ENCODE measurements at places on chromosomes 2 and 18. TPM values are rescaled to one million over a fixed set of nuclear protein-coding genes. Genes with fewer than 3 reads are reported as not detected.

The ETAA1 gene
- 9.6 TPM for total RNA-seq

The EFHD1 gene
- not detected for total RNA-seq

The FEV gene
- not detected for total RNA-seq

The ASPRV1 gene
- 0.81 TPM for total RNA-seq

The PJVK gene
- total RNA-seq, result 3.8 TPM

DNA sequence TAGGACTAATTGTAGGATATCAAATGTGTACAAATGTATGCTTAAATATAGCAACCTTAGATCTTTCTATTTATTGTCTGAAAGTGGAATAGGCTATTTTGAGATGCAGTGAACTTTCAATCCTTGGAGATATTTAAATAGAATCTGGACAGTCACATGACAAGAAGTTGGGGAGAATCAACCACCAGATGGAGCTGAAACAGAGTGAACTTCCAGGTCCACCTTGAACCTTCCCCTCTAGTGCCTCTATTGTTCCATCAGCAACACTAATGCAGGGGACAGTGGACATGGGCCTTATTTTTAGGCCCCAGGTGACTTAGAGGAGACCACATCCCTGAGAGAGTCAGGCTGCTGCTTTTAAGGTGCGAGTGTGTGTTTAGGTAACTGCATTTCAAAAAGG, 37.0 kb upstream of the CRIM1 start:
- no peaks in the 10 kb centered on the region for H3K36me3 ChIP-seq
- DNase-seq, result no peak
- no peaks in the 10 kb centered on the region for H3K27me3 ChIP-seq
- H3K27ac ChIP-seq, result no peak overlapping the region
- no peaks in the 10 kb centered on the region for H3K4me1 ChIP-seq

GRCh38 chr2:233816334-233816733, 38.0 kb downstream of the HJURP start:
- DNase-seq, result no peak
- no peak overlapping the region for H3K4me3 ChIP-seq
- H3K36me3 ChIP-seq, result no peaks in the 10 kb centered on the region

DNA sequence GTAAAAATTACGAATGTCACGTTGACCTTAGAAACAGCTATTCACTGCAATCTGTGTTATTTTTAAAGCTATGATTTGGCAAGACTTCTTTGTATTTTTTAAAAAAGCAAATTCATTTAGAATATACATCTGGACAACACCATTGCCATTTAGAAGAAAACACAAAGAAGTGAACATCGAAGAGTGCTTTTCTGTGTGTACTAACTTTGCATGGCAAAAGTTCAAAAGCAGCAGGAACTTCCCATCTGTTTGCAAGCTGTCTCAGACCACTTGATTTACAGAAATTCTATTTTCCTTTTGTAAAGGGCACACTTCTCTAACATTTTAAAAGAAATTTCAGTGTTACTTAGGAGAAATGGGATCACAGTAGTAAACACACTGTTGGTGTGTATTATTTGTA, 145.9 kb downstream of the CALCRL start:
- no peaks in the 10 kb centered on the region for H3K36me3 ChIP-seq
- no peaks in the 10 kb centered on the region for H3K4me1 ChIP-seq
- H3K27me3 ChIP-seq, result no peaks in the 10 kb centered on the region
- DNase-seq, result no peak
- no peak overlapping the region for H3K4me3 ChIP-seq

GRCh38 chr2:42446503-42447271, 47.1 kb downstream of the KCNG3 start:
- no peaks in the 10 kb centered on the region for H3K36me3 ChIP-seq
- H3K27ac ChIP-seq, result no peak overlapping the region
- DNase-seq, result no peak
- no peak overlapping the region for H3K4me3 ChIP-seq
- H3K4me1 ChIP-seq, result no peaks in the 10 kb centered on the region
- H3K27me3 ChIP-seq, result no peaks in the 10 kb centered on the region

DNA sequence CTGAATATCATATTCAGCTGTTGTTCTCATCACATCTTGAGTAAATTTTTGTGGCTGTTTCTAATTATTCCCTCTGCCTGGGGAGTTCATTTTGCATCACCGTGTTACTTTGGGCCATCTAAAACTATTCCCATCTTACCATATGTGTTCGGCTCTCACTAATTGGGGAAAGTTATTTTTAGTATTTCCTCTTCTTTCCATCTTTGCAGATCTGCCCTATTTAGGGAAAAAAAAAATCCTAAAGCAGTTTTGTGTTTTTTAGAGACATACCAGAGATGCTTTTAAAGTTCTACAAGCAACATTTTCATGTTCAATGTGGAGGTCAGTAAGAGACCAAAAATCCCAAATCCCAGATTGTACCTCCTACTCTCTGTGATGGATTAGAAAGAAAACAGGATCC, 111.3 kb upstream of the NDUFV2 start:
- no peak overlapping the region for H3K4me3 ChIP-seq
- H3K36me3 ChIP-seq, result no peaks in the 10 kb centered on the region
- no peaks in the 10 kb centered on the region for H3K27me3 ChIP-seq
- H3K4me1 ChIP-seq, result no peaks in the 10 kb centered on the region
- no peak overlapping the region for H3K27ac ChIP-seq
- DNase-seq, result no peak

GRCh38 chr2:135762530-135762929, 20.9 kb downstream of the UBXN4 start:
- H3K4me1 ChIP-seq, result no peaks in the 10 kb centered on the region
- H3K27ac ChIP-seq, result no peak overlapping the region
- H3K4me3 ChIP-seq, result no peak overlapping the region
- no peaks in the 10 kb centered on the region for H3K27me3 ChIP-seq
- no peak for DNase-seq
- H3K36me3 ChIP-seq, result peaks cover 85% of the 10 kb centered on the region

GRCh38 chr18:26901020-26901419, 35.5 kb upstream of the AQP4 start:
- no peaks in the 10 kb centered on the region for H3K4me1 ChIP-seq
- H3K27ac ChIP-seq, result no peak overlapping the region
- DNase-seq, result no peak
- H3K4me3 ChIP-seq, result no peak overlapping the region

DNA sequence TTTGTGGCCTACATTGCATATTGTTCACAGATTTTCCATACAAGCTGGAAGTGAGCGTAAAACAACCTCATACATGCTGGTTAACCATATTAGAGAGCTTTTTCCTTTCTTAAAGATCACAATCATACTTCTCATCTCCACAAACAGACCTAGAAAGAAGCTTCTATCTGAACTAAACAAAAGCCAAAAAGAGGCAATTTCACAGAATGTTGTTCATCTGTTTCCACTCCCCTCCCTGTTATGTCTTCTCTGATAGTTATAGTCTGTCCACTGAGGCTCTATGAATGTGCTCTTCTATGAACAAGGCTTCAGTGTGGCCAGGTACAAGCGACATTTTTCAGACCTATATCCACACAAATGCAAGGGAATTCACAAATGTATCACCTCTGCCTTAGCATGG, 63.4 kb downstream of the LDAH start:
- no peak for DNase-seq
- no peaks in the 10 kb centered on the region for H3K4me1 ChIP-seq
- H3K4me3 ChIP-seq, result no peak overlapping the region
- H3K27me3 ChIP-seq, result no peaks in the 10 kb centered on the region
- H3K27ac ChIP-seq, result no peak overlapping the region

DNA sequence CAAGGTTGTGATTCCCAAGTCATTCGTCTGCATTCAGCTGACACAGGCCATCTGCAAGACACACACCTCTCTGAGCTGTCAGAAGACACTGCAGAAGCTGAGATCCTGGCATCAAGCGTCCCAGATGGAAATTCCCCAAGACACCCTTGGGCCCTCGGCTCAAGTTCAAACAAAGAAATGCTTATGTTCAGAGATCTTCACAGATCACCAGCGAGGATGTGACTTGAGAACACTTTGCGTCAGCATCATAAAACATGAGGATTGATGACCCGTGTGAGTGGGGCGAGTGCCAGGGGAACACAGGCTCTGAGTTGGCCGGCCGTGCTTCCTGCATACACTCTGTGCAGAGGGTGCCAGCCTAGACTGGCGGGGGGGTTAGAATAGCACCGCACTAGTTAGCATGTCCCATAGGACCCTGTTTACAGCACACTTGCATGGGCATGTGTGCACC, 36.8 kb downstream of the KCNIP3 start:
- DNase-seq, result no peak
- no peaks in the 10 kb centered on the region for H3K27me3 ChIP-seq
- no peak overlapping the region for H3K4me3 ChIP-seq

- H3K36me3 ChIP-seq, result no peaks in the 10 kb centered on the region
- no peak overlapping the region for H3K27ac ChIP-seq
- DNase-seq, result no peak
- H3K4me3 ChIP-seq, result no peak overlapping the region
- no peaks in the 10 kb centered on the region for H3K4me1 ChIP-seq
Measured at GRCh38 chr2:126635281-126635680, 20.7 kb upstream of the GYPC start.

GRCh38 chr2:200319548-200320337, 13.2 kb downstream of the SPATS2L start:
- no peak overlapping the region for H3K27ac ChIP-seq
- H3K27me3 ChIP-seq, result no peaks in the 10 kb centered on the region
- no peaks in the 10 kb centered on the region for H3K4me1 ChIP-seq
- H3K4me3 ChIP-seq, result no peak overlapping the region

DNA sequence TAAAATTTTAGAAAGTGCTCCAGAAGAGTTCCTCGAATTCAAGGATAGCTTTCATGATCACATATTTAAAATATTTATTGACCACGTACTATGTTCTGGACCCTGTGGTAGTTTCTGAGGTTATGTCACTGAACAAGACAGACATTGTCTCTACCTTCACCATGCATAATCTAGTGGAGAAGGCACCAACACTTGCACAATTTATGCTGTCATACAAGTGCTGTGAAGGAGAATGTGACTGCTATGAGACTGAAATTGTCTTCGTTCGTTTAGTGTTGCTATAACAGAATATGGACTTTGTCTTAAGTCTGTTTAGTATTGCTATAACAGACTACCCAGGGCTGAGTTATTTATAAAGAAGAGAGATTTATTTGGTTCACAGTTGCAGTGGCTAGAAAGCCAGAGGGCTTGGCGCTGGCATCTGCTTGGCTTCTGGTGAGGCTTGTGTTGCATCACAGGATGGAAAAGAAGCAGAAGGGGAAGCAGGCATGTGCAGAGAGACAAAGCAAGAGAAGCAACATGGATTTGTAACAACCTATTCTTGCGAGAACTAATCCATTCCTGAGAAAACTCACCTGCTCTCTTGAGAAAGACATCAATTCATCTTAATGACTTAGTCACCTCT, 50.0 kb upstream of the RFX8 start:
- no peak overlapping the region for H3K27ac ChIP-seq
- H3K27me3 ChIP-seq, result no peaks in the 10 kb centered on the region
- no peak for DNase-seq

- no peaks in the 10 kb centered on the region for H3K27me3 ChIP-seq
- H3K4me1 ChIP-seq, result peaks cover 14% of the 10 kb centered on the region
- no peak for DNase-seq
- no peak overlapping the region for H3K27ac ChIP-seq
Measured at GRCh38 chr2:95113464-95113863, 8.1 kb downstream of the MRPS5 start.

DNA sequence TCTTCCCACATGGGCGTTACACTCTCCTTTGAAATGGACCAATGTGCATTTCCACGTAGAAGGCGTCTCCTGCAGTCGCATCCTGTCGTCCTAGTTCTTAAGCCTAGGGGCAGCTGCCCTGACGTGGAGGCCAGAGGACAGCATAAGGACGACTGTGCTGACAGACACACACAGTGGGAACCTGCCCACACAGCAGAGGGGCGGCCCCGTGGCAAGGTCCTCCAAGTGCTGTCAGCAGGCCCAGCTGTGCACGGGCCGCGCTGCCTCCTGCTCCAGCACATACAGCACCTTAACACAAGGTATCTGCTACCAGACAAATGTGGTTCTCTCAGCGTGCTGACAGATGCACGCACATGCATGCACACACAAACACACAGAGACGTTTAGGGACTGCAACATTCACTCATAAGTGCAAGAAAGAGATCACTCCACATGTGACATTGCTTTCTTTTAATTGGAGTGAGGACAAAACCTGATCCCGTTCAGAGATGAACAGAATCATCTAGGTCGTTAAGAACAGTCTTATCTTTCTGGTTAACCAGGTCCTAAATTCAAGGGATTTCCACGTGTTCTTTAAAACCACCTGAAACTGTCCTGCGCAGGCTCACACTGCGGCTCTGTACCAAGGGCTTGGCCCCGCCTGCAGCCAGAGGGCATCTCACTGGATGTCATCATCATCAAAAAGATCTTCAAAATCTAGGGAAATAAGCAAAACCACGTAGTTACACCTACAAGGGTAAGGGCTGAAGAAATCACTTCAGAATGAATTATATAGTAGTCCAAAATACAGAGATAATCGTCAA, 5.5 kb downstream of the COPS9 start:
- peaks cover 16% of the 10 kb centered on the region for H3K4me1 ChIP-seq
- H3K4me3 ChIP-seq, result no peak overlapping the region
- H3K27ac ChIP-seq, result no peak overlapping the region
- peaks cover 55% of the 10 kb centered on the region for H3K36me3 ChIP-seq

DNA sequence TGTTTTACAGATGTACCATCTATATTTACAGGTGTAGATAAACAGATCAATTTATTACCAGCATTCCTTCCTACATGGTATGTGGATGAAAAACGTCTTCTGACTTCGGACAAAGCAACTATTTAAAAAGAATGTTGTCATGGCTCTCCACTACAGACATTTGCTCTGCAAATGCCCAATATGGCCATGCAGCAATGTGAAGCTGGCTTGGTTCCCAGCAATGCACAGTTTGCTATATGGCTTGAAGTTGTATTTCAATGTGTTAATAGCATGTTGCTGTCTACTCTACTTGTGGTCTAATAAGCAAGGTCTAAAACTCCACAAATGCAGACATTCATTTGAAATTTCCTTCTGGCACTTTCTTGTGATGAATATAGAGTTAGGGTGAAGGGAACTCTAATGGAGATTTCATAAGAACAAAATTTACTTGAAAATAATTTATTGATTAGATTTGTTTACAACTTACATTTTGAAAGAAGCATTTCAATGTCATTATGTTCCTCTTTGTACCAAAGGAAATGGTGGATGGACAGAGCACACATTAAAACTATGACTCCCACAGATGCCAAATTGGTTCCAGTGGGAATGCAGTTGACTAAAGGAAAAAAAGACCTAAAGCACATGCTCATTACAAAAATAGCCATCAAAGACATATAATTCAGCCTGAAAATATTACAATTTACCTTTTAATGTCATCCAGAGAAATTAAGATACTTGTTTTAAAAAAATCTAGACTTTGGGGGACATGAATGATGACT, 234.0 kb downstream of the DYM start:
- no peaks in the 10 kb centered on the region for H3K27me3 ChIP-seq
- H3K4me1 ChIP-seq, result peaks cover 5% of the 10 kb centered on the region
- H3K4me3 ChIP-seq, result no peak overlapping the region
- H3K27ac ChIP-seq, result no peak overlapping the region

- no peaks in the 10 kb centered on the region for H3K27me3 ChIP-seq
- DNase-seq, result no peak
- peaks cover 2% of the 10 kb centered on the region for H3K4me1 ChIP-seq
Measured at GRCh38 chr18:23353459-23353858, 99.6 kb upstream of the RIOK3 start.
